ENCODE measurements at places on chromosomes 16 and 17.

DNA sequence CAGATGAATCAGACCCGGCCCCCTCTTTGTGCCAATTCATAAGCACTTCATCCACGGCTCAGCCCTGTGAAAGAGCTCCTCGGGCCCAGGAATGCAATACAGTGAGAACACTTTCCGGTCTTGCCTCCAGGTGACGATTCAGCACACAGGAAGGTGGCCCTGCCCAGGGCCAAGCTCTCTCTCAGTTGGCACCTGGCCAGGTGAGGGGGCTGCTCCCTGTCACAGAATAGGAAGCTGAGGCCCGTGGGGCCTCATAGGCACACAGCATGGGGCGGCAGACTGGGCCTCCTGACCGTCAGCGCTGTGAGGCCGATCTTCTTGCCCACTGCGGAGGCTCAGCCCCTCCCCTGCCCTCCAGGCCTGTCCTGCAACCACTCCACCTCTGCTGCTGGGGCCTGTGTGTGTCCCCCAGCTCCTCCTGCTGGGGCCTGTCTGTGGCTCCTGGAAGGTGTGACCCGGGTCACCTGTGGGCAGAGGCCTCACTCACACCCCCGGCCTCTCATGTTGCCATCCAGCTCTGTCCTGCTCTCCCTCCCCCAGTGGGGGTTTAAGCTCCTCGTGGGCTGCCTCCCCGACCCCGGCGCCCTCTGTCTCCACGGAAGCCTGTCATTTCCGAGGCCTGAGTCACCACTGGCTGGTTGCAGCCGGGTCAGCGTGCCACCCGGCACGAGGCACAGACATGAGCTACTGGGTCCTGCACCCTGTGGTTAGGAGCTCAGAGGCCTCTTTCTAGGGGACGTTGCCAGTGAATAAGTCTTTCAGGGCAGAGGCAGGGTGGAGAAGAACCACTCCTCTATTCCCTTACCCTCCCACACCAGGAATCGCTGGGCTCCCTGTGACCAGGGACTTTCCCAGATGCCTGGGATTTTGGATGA, 114.4 kb downstream of the SEC14L1 start:
- DNase-seq = no peak

DNA sequence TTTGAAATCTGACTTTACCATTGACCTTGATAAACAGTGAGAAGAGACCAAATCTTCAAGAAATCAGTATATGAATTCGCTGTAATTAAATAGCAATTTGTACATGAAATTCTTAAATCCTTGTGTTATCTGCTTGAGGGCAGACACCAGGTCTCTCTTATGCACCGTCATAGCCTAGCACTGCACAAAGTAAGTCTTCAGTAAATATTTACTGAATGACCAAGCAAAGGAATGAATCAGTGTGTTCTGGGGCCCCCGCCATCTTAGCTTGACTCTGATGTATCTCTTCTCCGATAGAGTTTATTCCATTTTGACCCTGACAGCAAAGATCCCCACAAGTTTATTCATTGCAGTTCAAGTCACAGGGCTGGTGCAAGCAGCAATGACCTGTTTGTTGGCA, 328.0 kb downstream of the TMEM114 start:
- no peak for DNase-seq

DNA sequence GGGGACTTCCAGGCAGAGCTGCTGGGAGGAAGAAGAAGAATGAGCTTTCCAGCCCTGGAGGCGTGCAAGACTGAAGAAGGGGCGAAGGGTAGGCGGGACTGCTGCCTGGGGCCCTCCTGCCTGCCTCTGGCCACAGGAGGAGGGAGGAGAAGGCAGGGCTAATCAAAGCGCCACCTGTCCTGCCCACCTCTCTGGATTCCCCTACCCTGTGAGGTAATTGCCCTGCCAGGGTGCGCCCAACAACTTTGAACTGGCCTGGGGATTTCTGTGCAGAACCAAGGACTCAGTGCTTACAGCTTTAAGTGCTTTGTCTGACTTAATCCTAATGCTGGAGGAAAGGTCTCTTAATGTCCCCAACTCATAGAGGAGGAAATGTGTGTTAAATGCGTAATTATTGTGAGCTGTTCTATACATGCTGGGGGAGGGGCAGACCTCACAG, at the start of gene NOXO1:
NOXO1 (minus strand) TSS at position 72 of the 439 bp plus-strand sequence. CDS start 290 bp downstream, outside the sequence.
- DNase-seq = no peak

DNA sequence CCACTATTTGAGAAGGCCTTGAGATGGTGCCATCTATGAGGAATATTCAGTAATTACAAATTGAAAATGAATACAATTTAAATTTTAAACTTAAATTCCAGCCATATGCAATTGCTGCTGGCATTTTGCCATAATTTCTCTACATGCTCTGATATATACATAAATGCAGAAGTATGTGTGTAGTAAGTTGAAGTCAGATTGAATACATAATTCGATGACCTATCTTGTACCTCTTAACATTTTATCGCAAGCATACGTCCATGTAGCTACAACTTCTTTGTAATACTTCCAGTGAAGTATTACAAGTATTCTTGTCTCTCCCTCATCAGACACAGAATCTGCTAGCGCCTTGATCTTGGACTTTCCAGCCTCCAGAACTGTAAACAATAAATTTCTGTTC, 26.0 kb downstream of the CDH11 start:
- no peak for DNase-seq

DNA sequence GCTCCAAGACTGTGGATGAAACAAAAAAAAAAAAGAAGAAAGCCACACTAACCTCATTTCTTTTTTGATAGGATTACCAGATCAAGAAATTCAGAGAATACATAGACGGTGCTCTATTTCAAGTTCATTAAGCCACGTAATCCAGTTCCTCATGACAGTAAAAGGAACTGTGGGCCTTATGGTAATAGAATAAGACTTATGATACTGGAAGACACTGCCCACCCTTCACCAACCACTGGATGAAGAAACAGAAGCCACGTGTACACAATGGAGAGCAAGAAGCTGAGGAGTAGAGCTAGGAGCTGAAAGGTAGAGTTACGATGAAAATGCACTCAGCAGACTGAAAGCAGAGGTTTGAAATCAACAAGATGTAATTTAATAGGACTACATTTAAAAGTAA, 11.2 kb downstream of the NCBP3 start:
- no peak for DNase-seq

- no peak for DNase-seq
Observed at GRCh38 chr16:56603589-56603988, 4.8 kb upstream of the MT2A start.

DNA sequence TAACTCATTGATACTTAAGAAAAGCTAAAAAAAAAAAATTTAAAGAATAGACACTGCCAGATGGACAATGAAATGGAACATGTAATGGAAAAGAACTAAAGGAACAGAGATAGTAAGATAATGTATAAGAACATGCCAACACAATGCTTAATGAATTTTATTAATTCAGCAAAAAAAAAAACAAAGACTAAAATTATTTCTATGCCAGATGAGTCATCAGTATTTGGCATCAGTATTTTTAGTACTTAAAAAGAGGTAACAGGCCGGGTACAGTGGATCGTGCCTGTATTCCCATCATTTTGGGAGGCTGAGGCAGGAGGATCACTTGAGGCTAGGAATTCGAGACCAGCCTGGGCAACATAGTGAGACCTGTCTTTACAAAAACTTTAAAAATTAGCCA, 168.5 kb downstream of the CYB561 start:
- no peak for DNase-seq

- DNase-seq = no peak
Observed at GRCh38 chr16:88624977-88625576, 13.3 kb upstream of the IL17C start.

GRCh38 chr17:48901241-48901640, 7.0 kb upstream of the UBE2Z start:
- DNase-seq = no peak

Data from germinal center (tissue), 1 donor.